ENCODE measurements at places on chromosomes 4 and X.

DNA sequence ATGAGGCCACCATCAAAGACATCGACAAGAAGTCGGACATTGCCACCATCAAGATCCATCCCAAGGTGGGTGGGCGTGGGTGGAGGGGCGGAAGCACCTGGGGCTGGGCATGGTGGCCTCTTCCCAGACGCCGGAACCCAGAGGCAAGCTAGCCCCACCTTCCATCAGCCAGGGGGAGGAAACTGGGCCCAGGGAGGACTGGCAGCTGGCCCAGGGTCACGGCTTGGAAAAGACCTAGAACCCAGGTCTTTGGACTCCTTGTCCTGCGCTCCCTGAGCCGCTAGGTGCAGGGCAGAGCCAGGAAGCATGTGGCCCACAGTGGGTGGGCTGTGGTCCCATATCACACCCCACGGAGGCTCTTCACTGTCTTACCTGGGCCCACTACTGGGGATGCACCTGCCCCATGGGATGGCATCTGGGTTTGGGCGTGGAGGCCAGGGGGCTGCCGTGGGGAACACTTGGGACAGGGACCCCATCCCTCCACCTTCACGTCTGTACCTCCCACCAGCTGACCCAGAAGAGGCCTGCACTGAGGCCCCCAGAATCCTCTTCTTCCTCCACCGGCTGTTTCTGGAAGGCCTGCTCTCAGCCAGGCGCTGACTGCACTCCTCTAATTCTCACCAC lies 17.3 kb downstream of the HTRA3 start:
- DNase-seq, result no peak

DNA sequence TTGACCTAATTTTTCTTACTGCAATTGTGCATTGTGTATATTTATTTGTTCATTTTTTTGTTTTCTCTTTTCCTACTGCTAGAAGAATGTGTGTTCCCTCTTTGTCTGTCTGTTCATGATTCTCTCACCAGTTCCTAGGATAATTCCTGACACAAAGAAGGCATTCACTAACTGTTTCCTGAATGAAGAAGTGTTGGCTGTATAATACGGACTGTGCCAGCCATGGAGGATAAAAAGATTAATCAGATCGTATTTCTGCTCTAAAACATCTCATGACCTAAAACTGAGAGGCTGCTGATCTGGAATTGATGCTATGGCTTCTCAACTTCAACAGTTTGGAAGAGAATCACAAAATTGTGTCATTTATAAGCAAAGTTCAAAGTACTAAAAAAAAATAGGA lies 563.1 kb upstream of the FRG1 start:
- DNase-seq, result no peak

GRCh38 chr4:99647071-99647470 lies 10.6 kb downstream of the C4orf54 start:
- no peak for DNase-seq

- DNase-seq, result no peak
These were observed 51.1 kb downstream of the SH3KBP1 start for GRCh38 chrX:19836337-19836736.

DNA sequence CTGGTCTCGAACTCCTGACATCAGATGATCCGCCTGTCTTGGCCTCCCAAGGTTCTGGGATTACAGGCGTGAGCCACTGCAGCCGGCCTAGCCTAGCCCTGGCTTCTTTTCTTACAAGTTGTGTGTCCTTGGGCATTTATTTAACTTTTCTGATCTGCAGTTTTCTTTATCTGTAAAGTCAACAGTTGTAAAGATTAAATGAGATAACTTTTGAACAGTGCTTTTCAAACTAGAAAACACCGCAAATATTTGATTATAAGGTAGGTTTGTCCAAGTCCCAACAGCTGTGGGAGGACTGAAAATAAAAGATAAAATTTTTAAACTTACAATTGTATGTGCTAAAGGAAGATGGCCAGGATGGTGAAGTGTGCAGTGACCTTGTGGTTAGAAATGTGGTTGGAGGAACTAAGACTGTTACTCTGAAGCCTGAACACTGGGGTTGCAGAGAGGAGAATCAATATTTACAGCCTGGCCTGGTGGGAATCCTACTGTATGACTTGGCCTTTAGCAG lies 44.8 kb downstream of the GSX2 start:
- DNase-seq, result no peak

GRCh38 chr4:93842601-93843252 lies 14.2 kb downstream of the ATOH1 start:
- no peak for DNase-seq

DNA sequence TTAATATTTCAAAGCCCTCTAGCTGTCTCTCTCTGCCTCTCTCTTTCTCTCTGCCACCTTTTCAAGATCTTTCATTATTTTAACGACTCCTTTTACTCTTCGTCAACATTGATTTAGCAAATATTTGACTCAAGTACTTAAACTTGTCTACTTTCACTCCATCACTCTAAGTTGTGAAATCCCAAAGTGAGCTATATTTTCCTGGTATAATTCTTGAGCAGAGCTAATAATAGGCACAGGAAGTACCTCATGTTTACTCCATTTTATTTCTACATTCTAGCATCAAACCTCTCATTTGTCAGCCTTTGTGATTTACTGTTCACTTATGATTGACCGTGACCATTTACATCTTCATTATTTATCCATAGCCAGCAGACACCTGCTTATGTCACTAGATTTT lies 482.5 kb downstream of the RPA4 start:
- no peak for DNase-seq

GRCh38 chr4:149293046-149293649 lies 522.5 kb downstream of the IQCM start:
- DNase-seq, result no peak

DNA sequence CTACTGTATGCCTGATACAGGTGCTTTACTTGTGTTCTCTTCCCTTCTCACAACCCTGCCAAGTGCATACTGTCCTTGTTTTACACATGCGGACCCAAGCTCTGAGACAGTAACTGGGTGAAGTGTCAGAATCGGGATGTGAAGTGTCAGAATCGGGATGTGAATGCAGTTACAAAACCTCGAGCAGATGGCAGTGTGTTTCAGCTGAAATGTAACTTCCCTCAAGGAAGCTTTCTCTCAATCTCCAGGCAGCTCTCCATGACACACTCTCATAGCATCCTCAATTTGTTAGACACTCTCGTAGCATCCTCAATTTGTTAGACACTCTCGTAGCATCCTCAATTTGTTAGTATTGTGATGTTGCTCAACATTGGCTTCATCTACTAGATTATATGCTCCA lies 1.1 kb upstream of the HPSE start:
- no peak for DNase-seq

GRCh38 chrX:109855501-109855900 lies 122.4 kb upstream of the ACSL4 start:
- DNase-seq, result no peak

DNA sequence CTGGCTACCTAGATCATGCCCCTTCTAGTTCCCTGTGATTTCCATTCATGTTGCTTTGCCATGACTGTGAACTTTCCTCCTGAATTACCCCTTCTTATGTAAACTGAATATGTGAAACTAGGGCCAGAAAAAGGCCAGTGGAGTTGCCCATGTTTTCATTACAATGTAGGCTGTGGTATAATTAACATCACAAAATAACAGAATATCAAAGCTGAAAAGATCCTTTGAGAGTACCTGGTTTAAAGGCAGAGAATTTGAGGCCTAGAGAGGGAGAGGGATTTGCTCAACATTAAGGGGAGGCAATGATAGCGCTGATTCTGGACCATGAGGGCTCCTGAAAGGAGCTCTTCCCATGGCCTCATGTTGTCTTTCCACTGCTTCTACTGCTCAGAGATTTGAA lies 392.2 kb downstream of the OPHN1 start:
- no peak for DNase-seq

GRCh38 chr4:24889991-24890390 lies 22.9 kb downstream of the CCDC149 start:
- DNase-seq, result no peak

DNA sequence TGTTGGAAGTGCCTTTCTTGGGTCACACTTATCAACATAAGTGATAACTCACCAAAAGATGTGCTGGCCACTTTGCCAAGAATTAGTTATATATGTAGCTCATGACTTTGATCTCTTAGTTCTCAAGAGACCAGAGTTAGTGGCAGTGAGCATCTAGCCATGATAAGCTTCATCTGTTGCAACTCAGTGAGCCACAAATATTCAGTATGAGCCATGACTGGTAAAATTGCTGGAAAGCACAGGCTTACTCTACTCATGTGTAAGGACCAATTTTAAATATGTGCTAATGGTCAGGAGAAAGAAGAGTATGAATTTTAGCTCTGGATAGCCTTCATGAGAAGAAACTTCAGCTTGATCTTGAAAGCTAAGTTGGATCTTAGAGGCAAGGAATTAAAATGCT lies 59.4 kb upstream of the TLL1 start:
- no peak for DNase-seq

- no peak for DNase-seq
These were observed 7.6 kb downstream of the CYBB start for GRCh38 chrX:37787423-37787869.

DNA sequence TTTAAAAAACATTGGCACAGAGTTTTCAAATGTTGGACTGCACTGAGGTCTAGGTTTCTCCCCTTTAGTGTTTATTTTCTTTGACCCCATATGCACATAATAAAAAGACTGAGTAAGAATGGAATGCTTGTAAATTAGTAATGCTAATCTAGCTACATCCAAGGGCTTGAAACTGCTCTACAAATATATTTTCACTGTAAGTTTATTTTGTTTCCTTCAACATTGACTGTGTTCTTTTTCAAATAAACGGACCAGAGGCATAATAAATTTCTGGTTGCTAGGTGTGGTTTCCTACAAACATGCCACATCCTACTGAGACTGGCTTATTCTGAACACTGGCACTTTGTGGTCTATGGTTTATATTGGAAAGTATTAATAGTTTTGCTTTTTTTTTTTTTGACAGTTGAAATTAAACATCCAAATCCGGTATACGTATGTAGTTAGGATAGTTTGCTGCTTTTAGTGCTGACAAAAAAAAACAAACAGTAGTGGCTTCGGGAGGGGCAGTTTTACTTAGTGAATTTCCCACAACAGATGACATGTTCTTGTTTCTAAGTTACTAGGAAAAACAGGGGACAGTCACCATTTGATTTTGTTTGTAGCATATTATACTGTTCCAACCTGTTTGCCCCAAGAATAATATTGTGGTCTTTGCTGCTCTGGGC lies 13.2 kb downstream of the CA5B start:
- DNase-seq, result no peak

DNA sequence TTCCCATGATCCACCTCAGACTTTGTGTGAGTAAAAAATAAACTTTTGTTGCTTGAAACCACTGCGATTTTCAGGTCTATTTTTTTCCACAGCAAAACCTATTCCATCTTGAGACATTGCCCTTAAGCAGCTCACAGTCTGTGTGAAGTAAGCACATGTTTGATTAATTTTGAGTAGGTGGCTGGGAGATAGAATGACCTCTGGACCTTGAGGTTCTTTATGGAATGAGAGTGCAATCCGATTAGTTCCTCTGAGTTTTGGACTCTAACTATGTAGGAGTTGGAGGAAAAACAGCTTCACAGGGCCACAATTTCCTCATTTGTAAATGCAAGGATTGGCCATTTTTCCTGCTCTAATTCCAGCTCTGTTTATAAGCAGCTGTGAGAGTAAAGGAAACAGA lies 234.1 kb upstream of the IGFBP7 start:
- no peak for DNase-seq

DNA sequence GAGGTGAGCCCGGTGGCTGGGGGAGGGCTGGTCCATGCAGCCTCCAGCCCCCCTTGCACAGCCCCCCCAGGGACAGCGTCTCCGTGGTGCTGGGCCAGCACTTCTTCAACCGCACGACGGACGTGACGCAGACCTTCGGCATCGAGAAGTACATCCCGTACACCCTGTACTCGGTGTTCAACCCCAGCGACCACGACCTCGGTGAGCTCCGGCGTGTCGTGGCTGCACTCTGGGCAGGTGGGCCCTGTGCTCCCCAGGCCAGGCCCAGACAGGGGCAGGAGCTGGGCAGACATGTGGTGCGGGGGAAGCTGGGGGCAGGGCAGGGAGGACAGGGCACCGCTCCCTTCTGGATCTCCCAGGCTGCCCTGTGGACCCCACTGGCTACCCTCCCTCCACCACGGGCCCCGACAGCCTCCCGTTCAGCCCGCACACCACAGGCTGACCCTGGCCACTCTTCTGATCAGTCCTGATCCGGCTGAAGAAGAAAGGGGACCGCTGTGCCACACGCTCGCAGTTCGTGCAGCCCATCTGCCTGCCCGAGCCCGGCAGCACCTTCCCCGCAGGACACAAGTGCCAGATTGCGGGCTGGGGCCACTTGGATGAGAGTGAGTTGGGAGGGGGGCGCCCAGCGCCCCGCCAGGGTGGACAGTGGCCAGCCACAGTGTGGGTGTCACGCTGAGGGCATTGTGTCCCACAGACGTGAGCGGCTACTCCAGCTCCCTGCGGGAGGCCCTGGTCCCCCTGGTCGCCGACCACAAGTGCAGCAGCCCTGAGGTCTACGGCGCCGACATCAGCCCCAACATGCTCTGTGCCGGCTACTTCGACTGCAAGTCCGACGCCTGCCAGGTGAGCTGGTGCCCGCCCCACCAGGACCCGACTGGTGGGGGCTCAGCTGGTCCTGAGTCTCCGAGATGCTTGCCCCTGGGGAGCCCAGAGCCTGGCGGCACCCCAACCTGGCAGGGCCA lies 5.9 kb downstream of the HGFAC start:
- DNase-seq, result no peak

DNA sequence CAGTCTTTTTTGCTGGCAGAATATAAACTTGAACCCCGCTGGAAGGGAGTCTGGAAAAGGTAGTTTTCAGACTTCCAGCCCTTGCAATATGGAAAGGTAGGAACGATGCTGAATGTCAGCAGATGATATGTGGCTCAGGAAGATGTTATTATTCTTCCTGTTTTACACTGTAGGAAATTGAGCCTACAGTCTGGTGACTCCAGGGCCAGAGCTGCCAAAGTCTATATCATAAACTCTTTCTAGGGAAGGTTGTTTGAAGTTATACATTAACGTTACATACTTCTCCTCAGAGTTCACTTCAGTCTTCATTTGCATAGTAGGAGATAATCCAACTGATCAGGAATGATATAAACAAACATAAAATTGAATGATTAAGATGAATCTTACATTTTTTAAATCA lies 141.3 kb downstream of the FAT4 start:
- no peak for DNase-seq

- DNase-seq, result no peak
These were observed 91.2 kb upstream of the SORBS2 start for GRCh38 chr4:185903205-185903604.

GRCh38 chr4:15455290-15455689 lies 14.4 kb upstream of the CC2D2A start:
- no peak for DNase-seq

GRCh38 chr4:20723019-20723418 lies 22.8 kb downstream of the PACRGL start:
- no peak for DNase-seq

Measured in stimulated activated CD4-positive, alpha-beta T cell treated with anti-CD3 and anti-CD28 coated beads, Interleukin-1b, Interleukin-23, amount 100 ng/mL, for 1 hour (primary cell).